ENCODE measurements at places on chromosomes 7 and 10.

DNA sequence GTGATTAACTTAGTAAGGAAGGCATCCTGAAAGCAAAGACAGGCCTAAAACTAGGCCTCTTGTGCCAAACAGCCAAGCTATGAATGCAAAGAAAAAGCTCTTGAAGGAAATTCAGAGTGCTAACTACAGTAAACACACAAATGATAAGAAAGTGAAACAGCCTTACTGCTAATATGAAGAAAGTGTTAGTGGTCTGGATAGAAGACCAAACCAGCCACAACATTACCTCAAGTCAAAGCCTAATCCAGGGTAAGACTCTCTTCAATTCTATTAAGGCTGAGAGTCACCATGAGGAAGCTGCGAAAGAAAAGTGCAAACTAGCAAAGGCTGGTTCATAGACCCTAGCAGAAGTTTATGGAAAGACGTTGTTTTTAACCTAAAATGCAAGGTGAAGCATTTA, 66.0 kb downstream of the IPMK start:
- DNase-seq: no peak

DNA sequence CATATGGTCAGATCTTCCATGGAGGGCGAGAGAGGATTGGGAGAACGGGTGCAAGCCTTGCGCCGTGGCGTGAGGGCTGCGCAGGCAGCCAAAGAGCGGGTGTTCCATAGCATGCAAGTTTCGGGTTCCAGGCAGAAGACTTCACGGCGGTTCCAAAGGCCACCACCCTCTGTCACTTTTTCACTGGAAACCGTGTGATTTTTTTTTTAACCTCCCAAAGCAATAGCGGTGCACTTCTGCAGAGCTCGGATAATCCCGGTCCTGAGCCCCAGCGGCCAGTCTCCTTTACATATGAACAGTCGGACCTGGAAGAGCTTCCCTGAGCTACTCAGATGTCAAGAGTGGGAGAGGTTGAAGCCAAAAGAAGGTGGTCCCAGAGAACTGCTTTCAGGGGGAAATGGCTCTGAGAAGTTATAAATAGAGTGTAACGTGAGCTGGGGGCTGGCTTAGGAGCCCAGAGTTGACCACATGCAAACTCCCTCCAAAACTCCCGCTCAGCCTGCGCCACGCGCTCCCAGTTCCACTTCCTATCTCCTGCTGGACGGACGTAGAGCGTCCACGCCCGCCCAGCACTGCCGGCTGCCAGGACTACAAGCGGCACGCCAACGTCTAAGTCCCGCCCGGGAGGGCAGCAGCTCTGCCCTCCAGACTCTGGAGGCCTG, at the start of gene MEOX2:
Gene MEOX2, minus strand, starts transcription at position 389 of the 662 bp plus-strand sequence. Its CDS starts 281 bp downstream, at position 108.
- DNase-seq: peak; percentile 22

DNA sequence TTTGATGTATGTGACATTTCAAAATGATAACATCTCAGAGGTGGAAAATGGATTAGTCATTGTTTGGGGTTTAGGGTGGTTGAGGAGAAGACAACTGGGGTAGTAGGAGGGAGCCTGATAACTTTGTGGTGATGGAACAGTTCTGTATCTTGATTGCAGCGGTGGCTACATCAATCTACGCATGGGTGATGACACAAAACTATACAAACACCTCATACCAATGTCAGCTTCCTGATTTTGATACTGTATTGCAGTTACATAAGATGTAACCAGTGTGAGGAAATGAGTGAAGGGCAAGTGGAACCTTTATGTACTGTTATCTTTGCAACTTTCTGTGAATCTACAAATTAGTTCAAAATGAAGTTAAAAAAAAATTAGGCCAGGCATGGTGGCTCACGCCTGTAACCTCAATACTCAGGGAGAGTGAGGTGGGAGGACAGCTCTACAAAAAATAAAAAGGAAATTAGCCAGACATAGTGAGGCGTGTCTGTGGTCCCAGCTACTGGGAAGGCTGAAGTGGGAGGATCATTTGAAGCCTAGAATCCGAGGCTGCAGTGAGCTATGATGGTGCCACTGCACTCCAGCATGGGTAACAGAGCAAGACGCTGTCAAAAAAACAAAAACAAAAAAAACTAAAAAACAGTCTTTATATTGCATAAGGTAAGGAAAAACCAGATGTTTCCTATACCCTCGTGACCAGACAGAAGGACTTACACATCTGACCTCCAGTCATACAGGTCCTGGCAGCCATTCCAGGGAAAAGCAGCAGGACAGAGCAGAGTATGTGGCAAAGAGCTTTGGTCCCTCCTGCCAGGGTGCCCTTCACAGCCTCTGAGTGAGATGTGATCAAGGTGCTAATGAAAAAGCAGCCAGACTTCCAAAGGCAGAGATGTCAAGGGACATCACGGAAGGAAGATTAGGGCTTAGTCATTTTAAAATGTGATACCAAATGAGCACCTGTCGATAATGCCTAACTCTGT, 50.8 kb downstream of the CYTH3 start:
- peak; percentile 82 for DNase-seq

DNA sequence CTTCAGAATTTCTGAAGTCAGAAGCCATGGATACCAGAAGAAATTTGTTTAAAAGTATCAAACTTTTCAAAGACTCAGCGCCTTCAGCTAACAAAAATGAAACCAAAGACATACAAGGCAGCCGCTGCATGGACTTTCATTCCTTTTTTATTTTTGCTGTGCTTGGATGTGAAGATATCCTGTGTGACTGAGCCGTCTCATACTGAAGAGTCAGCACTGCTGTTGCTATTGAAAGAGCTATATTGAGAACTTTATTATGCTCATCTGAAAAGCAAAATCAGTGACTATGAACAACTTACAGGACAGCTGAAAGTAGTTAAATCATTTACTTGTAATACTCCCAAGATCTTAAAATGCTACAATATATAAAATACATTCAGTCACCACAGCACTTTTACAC, 809.2 kb downstream of the NXPH1 start:
- DNase-seq: no peak

- DNase-seq: no peak
These were observed 41.1 kb downstream of the VIPR2 start for GRCh38 chr7:159103382-159104187.

DNA sequence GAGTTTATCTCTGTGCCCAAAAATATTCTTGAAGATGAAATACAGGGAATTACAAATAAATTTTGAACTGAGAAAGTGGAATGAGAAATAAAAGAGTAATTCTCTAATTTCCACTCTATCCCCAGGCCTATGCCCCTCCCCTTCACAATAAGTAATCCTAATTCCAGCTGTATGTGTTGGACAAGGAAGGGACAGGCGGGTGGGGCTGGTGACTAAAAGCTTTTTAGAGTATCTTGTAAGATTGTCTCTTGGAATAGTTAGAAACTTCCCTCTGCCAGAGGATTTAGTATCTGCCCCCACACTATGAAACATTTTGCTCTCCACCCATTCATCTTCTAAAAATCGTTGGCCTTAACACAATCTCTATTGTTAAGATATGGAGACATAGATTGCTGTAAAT, 199.2 kb downstream of the MBL2 start:
- no peak for DNase-seq

GRCh38 chr10:69123306-69123746, 652 bp upstream of the VPS26A start:
- DNase-seq: peak; percentile 69

- no peak for DNase-seq
These were observed 14.4 kb downstream of the POT1 start for GRCh38 chr7:124915242-124915641.

GRCh38 chr10:44339218-44339617, 45.7 kb downstream of the CXCL12 start:
- no peak for DNase-seq
